Activated T-cell treated with anti-CD3 and anti-CD28 coated beads, Interleukin-2, amount 50 U/mL, for 4 hours (primary cell): ENCODE measurements at places on chromosomes 3 and 15. TPM values are rescaled to one million over a fixed set of nuclear protein-coding genes. Genes with fewer than 3 reads are reported as not detected.

RTP1 gene
- total RNA-seq = not detected

SPINK8 gene
- total RNA-seq = not detected

SGO1 gene
- 6.5 TPM for total RNA-seq

SUSD5 gene
- not detected for total RNA-seq

SEMA5B gene
- not detected for total RNA-seq

CTDSPL gene
- 1.3 TPM for total RNA-seq

ITIH3 gene
- total RNA-seq = 0.18 TPM

ADAMTSL3 gene
- total RNA-seq = not detected

UBA5 gene
- 63.4 TPM for total RNA-seq

HHLA2 gene
- total RNA-seq = 0.48 TPM

WDR48 gene
- 26.2 TPM for total RNA-seq

IL20RB gene
- 1.0 TPM for total RNA-seq

HOMER2 gene
- total RNA-seq = 3.8 TPM

P3H2 gene
- total RNA-seq = 0.40 TPM

RAP2B gene
- total RNA-seq = 12.3 TPM

TRPC1 gene
- 1.4 TPM for total RNA-seq

KY gene
- total RNA-seq = not detected

PCOLCE2 gene
- 0.21 TPM for total RNA-seq

AP3S2 gene
- total RNA-seq = 17.4 TPM

B3GNT5 gene
- 66.6 TPM for total RNA-seq
